ENCODE measurements at places on chromosomes 1 and 21.

- DNase-seq = no peak
Measured at GRCh38 chr1:100249155-100249536, 488 bp downstream of the DBT start.

DNA sequence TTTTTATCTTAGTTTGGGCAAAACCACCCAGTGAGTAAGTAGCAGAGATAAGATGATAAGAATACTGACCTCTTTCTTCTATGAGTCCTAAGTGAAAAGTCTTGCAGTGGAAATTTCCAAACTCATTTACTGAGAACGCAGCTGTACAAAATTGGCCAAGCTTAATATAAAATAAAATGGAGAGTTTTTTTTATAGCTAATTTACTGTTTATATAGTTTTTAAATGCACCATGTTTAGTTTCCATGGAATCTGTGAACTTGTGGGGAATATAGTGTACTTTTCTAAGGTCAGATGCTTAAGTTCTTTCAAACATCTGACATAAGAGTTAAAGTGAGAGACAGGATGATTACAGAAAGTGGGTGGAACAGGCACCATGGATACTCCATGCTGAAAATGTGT lies 833.5 kb downstream of the ADGRL2 start:
- no peak for DNase-seq

GRCh38 chr1:99590578-99591209 lies 55.2 kb upstream of the PALMD start:
- DNase-seq = no peak

DNA sequence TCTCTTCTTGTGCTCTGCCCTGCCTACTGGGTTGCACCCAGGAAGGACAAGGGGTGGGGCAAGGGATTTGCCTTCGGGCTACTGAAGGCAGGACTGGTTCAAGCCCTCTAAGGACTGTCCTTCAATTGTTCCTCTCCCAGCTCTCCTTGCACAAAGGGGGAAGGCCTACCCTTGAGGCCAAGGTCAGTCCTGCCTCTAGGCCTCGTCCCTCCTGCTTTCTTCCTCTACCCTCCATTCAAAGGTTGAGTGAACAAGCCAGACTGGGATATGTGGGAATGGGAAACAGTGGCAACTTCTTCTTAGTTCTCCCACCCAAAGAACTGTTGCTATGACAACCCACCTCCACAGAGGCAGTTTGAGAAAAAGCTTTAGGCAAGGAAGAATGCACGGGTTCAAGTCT lies 2.7 kb downstream of the LURAP1 start:
- DNase-seq = no peak

GRCh38 chr1:70871790-70872189 lies 175.8 kb downstream of the PTGER3 start:
- no peak for DNase-seq

DNA sequence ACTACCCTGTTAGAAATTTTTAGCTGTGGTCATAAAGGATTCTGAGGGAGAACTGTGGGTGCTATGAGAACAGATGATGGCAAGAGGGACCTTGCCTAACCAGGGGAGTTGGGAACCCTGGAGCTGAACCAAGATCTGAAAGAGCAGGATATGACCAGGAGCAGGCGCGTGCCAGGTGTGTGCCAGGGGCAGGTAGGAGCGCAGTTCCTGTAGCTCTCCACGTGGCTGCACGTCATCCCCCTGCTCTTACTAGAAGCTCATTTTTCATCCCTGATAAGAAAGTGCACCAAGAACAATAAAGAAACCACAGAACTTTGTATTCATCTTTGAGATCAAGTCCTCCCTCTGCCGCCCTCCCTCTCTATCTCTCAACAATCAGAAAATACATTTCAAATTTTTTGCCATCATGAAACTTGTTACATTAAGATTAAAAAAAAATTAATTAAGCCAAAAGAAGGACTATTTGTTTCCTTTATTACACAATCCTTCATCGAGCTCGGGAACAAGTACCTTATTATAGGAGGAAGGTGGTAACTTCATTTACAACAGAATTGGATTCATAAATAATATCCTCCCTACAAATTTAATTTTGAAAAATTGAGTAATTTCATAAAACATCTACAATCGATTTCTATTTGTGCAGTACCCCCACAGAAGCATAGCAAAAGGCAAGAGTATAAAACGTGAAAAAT lies 78.5 kb downstream of the SLC35F3 start:
- DNase-seq = no peak

DNA sequence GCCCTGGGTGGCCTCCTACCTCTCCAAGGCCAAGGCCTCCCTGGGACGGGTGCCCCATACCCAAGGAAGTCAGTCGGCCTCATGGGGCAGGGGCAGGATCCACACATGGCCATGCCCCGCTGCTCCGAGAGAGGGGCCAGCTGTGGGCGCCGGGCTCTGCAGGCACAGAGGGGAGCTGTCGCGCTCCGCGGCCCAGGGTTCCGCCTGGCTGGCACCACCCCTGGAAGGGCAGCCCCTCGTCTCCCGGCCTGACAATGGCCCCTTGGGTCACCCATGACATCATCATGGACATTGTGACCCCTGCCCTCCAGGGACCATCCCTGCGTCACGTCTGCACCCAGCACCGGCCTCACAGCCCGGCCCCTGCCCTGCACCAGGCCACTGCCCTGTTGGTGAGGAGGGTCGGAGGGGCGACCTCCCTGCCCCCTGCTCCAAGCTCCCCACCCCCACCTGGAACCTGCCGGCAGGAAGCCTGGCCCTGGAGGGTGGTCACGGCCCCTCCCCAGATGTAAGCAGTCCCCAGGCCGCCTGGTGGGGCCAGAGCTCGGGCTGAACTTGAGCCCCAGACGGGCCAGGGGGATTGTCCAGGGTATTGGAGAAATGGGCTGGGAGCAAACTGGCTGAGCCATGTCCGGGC lies 5.8 kb downstream of the TTLL10 start:
- DNase-seq = no peak

DNA sequence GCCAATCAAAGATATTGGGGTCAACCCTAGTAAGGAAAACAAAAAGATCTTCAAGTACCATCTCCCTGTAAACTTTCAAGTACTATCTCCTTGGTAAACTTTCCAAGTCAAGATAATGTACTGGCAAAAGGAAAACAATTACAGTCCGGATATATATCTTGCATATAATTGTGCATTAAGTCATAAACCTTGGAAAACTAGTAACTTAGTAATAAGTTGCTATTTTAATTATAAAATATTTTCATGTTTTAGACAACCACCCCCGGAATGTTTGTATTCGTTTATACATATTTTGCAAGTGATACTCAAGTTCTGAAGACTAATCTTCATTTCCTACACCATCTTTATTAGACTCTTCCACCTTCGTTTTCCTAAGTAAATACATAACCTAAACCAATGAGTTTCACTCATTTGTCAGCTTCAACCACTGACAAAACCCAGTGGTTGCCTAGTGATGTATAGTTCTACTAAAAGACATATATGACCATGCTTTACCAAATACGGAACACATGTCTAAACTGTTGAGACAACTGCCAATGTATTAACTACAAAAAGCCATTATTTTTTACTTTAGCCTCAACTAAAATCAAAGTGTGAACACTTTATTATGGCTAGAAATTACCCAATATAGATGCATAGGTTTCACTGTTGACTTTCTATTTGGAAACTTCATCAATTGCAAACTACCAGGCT lies 1.7 kb downstream of the AKT3 start:
- no peak for DNase-seq

GRCh38 chr1:179187735-179188471 lies 41.6 kb downstream of the ABL2 start:
- no peak for DNase-seq

GRCh38 chr1:225378880-225379279 lies 49.0 kb downstream of the LBR start:
- no peak for DNase-seq

DNA sequence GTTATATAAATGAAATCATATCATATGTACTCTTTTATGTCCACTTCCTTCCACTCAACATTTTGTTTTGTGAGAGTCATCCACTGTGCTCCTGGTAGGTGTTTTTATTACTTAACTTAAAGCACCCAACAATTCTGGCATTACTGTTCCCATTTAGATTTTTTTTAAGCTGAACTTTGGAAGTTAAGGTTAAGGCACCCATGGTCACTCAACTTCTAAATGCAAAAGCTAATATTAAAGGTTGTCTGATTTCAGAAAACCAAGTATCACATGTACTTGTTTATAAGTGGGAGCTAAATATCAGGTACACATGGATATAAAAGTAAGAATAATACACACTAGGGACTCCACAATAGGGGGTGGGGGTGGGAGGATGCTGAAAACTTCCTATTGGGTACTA lies 42.7 kb downstream of the SCMH1 start:
- no peak for DNase-seq

- DNase-seq = no peak
Measured at GRCh38 chr1:206893380-206893779, 3.9 kb upstream of the IL24 start.

All from CD4-positive, alpha-beta T cell treated with Interleukin-17A for 4 hours (primary cell).